Jurkat, Clone E6-1 (cell line): ENCODE measurements at places on chromosomes 4 and X.

- no peak for DNase-seq
Observed at GRCh38 chrX:114071412-114071811, 512.5 kb upstream of the HTR2C start.

DNA sequence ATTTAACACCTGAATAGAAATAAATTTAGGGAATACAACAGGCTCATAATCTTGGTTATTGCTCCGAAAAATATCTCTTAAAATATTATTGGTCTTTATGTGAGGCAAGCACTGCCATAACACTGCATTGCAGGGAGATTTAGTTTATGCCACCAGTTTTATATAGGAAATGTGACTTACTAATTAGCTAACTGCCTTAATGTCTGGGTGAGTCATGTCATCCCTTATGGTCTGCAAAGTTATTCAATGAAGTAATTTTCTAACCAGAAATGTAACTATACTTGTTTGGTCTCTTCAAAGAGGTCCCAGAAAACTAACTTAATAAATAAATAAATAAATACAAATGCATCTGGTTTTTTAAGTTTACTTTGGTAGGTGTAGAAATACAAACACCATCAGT lies 597.2 kb downstream of the GALNTL6 start:
- DNase-seq, result no peak

- DNase-seq, result no peak
Observed at GRCh38 chr4:82388405-82388804, 14.6 kb upstream of the HNRNPD start.

DNA sequence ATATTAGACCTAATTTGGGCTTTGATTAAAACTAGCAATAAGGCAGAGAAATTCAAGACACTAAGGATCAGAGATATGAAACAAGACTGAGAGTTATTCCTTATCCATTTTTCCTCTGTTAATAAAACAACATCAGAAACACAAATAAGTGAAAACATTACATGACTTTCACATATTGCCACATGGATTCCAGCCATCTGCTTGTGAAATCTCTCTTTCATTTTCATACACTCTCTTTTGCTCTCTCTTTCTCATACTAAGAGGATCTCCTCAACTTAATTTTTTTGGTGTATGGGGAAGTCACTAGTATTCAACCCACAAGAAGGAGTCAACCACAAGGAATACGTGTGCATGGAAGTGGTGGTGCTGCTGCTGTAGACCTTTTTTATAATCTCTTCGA lies 183.0 kb downstream of the LDB2 start:
- no peak for DNase-seq

- no peak for DNase-seq
Observed at GRCh38 chrX:128699716-128700285, 647.6 kb upstream of the ACTRT1 start.

DNA sequence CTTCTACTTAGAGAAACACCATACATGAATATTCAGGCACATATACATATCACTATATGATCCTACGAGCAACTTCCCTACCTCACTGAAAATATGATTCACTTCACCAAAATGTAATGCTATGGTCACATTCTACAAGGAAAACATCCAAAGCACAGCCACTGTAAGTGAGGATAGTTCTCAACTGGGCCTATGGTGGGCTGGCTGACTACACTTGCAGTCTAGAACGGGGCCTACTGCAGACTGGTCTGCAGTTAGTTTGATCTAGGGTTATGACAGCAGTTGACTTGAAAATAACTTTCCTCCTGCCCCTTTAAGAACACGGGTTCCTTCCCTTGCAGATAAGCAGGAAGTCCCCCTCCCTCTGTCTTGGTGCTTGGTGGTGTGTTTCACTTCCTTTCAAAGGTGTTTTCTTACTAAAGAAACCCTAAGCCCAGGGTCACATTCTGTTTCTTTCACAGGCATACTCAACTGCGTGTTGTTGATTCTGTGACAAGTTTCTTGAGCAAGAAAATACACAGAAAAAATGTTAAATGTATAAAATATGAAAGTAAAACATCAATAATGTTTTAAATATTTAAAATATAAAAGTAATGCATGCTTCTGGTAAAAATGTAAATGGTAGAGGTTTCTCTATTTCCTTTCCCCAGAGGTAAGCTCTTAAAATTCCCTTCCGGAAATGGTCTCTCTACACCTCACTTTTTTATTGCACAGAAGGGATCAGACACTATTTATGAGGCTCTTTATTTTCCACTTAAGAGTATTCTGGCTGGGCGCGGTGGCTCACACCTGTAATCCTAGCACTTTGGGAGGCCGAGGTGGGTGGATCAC lies 18.0 kb upstream of the TMSB4X start:
- DNase-seq, result peak; percentile 93

DNA sequence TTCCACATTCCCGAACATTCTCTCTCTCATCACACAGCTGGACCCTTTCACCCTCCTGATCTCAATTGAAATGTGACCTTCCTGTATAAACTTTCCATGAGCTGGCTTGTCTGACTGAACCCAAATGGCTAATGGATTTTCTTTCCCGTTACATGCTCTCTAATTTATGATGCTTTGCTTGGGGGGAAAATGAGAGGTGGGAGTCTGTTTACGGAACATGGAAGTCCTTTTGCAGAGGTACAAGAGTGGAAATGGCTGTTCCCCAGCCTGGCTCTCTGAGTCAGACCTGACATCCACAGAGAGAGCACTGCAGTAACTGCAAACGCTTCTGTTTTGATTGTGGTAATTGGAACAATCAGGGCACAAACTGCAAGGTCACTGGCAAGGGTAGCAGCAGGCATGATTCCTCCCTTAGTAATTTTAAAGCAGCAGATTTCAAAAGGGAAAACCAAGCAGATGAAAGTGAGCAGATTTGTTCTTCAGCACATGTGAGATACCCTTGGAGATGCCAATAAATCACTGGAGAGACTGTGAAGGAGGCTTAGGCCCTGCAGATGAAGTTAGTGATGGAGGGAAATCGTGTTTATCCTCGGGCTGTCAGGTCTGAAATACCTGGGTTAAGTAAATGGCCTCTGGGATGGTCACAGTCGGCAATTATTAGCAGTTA lies 83.9 kb downstream of the SNCA start:
- no peak for DNase-seq

GRCh38 chr4:173001571-173001970 lies 167.0 kb upstream of the GALNT7 start:
- DNase-seq, result no peak

- no peak for DNase-seq
Observed at GRCh38 chr4:26120098-26120825, 200.6 kb upstream of the RBPJ start.

DNA sequence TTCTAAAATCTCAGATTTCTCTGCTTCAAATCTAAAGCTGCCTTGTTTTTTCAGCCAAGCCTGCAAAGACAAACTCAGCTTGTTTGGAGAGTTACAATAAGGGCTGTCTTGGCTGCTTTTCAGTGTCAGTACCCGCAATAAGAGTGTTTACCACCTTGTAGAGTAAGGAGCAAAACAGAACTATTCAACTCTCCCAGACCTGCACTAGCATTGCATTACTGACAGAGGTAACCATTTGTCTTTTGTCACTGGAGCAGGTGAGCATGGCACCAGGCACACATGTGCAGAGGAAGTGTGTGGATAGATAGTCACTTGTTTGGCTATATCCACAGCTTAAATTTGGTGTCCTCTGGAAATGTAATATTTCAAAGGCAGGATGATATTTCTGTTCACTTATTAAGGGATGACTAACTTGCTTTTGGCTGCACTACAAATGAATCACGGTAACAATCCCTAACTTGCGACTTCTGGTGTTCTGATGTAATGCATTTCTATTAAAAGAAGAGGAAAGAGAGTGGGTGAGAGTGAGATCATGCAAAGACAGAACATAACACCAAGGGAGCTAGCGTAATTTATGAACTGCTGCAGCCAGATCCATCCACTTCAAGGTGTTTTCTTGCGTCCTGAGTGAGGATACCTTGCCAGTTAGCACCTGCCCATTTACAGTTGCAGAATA lies 38.6 kb downstream of the PTCHD1 start:
- no peak for DNase-seq
